ENCODE measurements at places on chromosomes 4 and X.

DNA sequence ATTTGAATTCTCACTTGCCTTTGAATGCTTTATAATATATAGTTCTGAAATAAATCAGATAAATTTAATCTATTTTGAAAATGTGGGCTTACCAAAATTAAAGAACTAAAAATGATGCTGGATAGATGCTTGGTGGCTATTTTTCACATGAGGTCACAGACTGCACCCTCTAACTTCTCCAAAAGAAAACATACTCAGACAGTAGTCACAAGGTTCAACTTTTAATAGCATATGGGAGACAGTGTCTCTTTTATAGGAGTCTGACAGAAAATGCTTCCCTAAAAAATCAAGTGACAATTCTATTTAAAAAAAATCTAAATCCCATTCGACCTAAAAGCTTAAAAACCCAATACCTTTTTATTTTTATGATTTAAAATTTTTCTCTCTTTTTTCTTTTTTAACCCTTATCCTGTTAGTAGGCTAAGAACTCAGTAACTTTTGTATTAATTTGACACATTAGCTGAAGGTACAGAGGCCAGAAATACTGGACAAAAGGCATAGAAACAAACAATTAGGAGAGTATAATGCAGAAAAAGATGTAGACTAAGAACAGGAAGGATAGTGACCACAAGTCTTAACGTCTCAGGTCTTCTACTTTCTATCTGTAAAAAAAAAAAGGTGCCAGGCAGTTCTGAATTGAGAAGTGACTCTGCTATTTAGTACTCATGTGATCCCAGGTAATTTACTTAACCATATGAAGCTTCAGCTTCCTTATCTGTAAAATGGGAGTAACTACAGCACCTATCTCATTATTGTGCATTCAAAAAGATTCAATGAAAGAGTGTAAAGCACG lies 7.6 kb downstream of the TIGD4 start:
- DNase-seq, result no peak

DNA sequence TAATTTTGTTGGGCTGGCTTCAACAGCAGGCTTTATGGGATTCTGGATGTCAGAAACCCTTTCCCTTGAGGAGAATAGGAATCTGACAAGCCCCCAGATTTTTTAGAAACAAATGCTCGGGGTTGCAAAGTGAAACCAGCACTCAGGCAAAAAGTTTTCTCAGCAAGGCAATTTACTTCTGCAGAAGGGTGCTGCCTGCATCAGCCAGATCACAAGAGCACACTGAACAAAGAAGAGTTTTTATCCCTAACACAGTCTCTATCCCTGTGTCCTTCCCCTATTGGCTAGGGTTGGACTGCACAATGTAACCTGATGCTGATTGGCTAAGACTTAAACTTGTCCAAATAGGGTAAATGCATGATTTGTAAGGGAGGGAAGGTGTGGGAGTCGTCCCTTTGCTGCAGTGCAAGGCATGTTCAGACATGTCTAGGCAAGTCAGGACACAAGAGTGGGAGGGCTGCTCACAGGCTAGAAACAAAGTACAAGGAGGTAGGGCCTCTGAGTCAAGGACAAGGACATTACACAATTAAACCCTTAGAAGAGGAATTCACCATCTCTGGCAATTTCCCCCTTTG lies 175.8 kb downstream of the CCNG2 start:
- no peak for DNase-seq

DNA sequence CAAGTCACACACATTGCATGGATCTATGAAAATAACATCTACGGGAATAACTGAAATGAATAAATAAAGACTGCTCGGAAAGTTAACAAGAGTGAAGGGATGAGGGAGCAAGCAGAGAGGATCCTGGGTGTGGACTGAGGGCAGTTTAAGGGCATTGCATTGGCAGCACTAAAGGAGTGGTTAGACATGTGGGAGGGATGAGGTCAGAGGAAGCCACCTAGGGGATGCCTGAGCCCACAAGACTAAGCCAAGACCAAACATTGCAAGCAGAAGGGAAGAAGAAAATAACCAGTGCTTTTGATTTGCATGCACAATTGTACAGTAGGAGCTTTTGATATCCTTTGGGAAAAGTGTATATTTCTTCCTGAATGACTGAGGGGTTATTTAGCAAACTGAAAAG lies 106.1 kb downstream of the MSL3 start:
- no peak for DNase-seq

- DNase-seq, result peak; percentile 11
Observed at GRCh38 chr4:87353592-87353991, 30.9 kb upstream of the HSD17B13 start.

DNA sequence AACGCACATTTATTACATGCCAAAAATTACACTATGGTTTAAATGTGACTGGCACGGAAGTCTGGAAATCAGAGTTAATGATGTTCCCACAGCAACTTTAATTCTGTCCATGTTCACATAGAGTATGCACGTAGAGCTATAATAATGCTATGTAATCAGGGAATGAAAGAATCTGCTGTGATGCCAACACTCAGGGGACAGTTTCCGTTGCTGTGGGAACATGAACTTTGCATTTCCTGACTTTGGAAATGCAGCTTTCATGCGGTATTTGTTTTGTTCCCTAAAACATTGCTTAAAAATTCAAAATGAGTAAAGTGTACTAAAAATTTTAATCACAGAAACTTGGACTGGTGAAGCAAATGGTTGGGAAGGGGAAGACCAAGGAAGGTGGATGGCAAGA lies 65.7 kb downstream of the MAGEA1 start:
- no peak for DNase-seq

DNA sequence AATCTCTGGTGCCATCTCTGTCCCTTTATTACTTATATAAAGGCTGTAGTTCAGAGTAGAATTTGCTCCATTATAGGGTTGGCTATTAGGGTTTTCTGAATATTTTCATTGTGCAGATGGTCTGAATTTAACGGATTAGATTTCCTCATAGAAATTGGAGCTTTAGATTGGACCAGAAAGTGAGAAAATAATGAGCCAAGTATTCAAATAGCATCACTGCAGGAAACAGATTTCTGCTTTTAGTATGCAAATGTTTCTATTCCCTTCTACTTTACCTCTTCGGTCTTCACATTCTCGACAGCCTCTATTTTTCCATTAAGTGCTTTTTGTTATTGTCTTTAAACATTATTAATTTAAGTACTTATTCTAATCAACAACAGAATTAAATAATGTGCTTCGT lies 55.4 kb downstream of the TRIM2 start:
- DNase-seq, result no peak

DNA sequence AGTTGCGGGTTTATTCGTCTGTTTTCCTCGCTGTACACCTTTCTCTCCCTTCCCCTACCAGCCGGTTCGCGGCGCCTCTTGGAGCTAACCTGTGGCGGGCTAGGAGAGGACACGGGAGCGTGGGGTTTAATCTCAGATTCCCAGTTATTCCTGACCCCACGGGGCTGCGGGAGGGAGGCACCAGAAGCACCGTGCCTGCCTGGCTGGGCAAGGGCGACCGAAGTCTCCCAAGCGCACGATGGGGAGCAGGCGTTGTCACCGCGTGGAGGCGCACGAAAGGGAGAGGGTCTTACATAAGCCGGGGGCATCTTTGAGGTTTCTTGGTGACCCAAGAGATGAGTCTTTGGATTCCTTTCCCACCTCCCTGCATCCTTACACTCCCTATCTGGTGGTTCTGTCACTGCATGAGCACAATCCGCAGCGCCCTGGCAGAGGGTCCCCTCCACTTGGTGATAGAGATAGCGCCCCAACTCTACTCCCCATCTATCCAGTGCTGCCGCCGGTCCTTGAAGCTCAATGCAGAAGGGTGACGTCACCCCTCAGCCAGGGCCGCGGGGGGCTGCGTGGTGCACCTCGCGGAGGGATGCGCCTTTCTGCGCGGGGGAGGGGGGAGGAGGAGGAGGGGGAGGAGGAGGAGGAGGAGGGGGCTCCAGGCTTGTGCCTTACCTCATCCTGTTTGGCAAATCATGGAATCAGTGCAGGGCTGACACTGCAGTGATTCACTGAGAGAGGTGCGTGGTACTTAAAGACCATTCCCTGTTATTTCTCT lies 793 bp downstream of the TSPAN7 start:
- no peak for DNase-seq

GRCh38 chr4:139770361-139770760 lies 104.7 kb downstream of the MGST2 start:
- DNase-seq, result no peak

GRCh38 chr4:3257103-3257555 lies 8.2 kb downstream of the MSANTD1 start:
- no peak for DNase-seq

GRCh38 chr4:172369471-172369959 lies 556.3 kb downstream of the GALNTL6 start:
- no peak for DNase-seq

DNA sequence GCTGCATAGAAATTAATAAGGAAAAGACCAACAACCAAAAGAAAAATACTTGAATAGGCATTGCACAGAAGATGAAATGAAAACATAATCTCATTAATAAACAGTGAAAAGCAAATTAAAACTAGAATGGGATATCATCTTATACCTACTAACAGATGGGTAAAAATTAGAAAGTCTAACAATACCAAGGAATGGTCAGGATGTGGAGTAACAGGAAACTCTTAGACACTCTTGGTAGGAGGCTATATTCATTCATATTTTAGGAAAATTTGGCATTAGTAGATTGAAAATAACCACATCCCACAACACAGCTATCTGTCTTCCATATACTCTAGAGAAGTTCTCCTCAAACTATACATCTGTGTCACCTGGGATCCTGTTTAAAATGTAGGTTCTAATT lies 36.3 kb downstream of the SEC24B start:
- no peak for DNase-seq

DNA sequence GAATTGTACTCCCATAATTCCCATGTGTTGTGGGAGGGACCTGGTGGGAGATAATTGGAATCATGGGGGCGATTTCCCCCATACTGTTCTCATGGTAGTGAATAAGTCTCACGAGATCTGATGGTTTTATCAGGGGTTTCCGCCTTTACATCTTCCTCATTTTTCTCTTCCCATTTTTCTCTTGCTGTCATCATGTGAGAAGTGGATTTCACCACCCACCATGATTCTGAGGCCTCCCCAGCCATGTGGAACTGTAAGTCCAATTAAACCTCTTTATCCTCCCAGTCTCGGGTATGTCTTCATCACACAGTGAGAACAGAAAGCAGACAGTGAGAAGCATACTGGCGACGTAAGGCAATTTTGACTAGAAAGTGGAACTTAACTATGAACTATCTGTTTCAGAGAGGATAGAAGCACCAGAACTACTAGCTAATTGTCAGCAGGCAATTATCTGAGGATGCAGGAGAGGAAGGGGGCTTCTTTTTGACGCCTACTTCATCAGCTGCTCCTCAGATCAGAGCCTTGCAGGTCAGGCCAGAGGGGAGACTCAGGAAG lies 8.5 kb upstream of the GPR50 start:
- DNase-seq, result no peak

DNA sequence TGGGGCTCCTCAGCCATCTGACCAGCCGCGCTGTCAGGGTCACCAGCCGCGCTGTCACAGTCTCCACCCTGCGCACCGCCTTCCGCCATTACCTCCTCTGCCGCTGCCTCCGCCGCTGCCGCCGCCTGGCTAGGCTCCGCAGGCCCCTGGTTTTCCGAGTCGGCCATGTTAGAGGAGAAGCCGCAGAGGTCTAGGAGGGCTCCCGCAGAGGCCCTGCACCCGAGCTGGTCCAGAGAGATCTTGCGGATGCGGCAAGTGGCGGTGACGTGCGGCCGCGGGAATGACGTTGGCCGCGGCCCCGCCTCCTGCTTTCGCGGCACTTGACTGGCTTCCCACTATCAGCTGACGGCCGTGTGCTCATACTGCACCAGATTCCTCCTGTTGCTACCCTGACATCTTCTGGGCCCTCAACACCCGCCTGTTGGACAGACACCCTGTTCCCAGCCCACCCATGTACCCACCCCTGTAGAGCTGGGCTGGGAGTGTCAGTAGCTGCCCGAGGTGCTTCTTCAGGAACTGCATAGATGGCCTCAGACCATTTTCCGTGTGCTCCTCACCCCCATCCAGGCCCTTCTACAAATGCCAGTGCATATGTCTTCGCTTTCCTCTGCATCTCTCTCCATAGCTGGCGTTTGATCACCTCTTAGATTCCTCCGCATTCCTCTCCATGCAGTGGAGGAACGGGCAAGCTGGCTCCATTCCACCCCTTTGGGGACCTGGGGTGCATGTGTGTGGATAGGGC lies at the start of gene NAP1L5:
TSS of gene NAP1L5 (minus strand) at position 242 of the 742 bp plus-strand sequence. CDS start at position 167, 75 bp downstream.
- peak; percentile 66 for DNase-seq

- no peak for DNase-seq
Observed at GRCh38 chr4:188911199-188911598, 772.0 kb downstream of the TRIML1 start.

GRCh38 chr4:24930151-24930550 lies 17.3 kb upstream of the CCDC149 start:
- no peak for DNase-seq

DNA sequence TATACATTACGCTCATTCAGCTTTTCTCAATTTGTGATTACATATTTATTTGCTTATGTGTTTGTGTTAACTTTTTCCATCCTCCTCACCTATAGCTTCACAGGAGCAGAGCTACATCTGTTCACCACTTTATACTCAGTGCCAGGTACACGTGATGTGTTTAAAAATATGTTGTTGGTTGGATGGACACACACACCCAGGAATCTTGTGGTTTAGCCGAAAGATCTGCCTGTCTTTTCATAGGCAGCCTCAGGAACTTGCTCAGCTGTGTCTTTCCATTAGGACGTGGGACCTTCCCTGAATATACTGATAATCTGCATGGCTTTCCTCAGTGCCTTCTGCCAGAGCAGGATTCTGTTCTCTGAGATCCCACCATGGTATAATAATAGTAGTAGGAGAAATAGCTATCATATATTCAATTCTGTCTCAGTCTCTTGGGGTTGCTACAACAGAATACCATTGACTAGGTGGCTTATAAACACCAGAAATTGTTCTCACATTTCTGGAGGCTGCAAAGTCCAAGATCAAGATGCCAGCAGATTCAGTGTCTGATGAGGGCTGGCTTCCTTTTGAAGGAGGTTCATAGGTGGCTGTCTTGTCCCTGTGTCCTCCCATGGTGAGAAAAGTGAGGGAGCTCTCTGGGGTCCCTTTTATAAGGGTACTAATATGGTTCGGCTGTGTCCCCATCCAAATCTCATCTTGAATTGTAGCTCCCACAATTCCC lies 50.0 kb upstream of the SOD3 start:
- no peak for DNase-seq

- no peak for DNase-seq
Observed at GRCh38 chr4:26579169-26579568, 4.7 kb upstream of the TBC1D19 start.

GRCh38 chr4:173661001-173661400 lies 131.0 kb upstream of the HAND2 start:
- DNase-seq, result no peak

- DNase-seq, result no peak
Observed at GRCh38 chr4:164212134-164212533, 541.8 kb upstream of the SMIM31 start.

DNA sequence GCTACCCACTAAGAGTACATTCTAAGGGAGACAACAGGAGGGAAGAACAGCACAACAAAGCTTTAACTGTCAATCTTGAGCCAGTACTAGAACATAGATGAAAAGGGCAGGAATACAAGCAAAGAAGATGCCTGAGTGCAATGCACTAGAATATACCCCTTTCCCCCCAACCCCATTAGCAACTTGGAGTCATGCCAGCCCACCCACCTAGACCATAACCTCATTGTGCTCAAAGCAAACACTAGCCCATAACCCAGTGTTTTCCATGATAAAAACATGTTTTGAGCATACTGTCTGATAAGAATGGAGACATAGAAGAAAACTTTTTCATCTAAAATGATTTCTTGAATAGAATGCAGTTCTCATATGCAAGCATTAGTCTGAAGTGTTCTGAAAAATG lies 183.2 kb downstream of the RAP1GDS1 start:
- no peak for DNase-seq

Measured in T follicular helper cell (primary cell).